ENCODE measurements at places on chromosomes 1 and 21. TPM values are rescaled to one million over a fixed set of nuclear protein-coding genes. Genes with fewer than 3 reads are reported as not detected.

Gene SLC2A5
- polyA plus RNA-seq = 0.18 TPM

Gene FOXD2
- polyA plus RNA-seq = 0.17 TPM

Gene VAMP3
- polyA plus RNA-seq = 17.4 TPM

Gene SPOCD1
- polyA plus RNA-seq = not detected

Gene FNBP1L
- polyA plus RNA-seq = 7.1 TPM

Gene HRNR
- not detected for polyA plus RNA-seq

Gene CBR3
- polyA plus RNA-seq = 0.70 TPM

Gene WNT9A
- not detected for polyA plus RNA-seq

GRCh38 chr21:37193676-37194075 lies 73.5 kb downstream of the VPS26C start:
- H3K27me3 ChIP-seq = no peaks in the 10 kb centered on the region
- DNase-seq = no peak
- no peaks in the 10 kb centered on the region for H3K4me1 ChIP-seq

DNA sequence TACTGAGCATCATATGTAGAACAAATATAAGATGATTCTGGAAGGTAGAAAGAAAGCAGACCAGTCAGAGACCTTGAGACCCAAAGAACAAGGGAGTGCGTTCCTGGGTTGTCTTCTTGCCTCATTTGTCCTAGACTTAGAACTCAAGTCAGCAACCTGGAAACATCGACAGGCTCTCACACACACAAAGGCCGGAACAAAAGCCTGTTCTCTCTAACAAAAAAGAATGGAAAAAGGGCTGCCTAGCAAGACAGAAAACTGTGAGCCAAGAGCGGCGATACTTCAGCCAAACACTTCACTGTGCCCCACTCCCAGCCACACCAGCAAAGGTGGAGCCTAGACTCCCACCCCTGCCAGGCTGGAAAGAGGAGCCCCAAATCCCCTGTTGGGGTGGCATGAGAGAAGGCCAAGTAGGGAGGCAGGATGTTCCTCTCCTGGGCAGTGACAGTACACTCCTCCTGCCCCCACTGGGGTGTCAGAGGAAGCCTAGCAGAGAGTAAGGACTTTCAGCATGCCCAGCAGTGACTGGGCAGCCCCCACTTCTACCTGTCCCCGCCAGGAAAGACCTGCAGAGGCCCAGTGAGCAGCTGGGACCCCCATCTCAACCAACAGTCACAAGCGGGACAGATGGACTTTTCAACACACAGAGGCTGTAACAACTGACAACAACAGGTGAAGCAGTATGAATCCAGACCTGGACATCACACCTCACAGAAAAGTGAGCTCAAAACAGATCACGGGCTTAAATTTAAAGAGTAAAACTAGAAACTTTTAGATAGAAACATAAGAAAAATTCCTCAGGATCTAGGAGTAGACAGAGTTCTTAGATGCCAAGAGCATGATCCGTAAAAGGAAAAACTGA lies 33.0 kb downstream of the MRAP start:
- no peaks in the 10 kb centered on the region for H3K27me3 ChIP-seq
- H3K36me3 ChIP-seq = peaks cover 39% of the 10 kb centered on the region
- H3K4me3 ChIP-seq = no peak overlapping the region
- no peak for DNase-seq
- H3K27ac ChIP-seq = no peak overlapping the region
- no peaks in the 10 kb centered on the region for H3K4me1 ChIP-seq

- H3K4me3 ChIP-seq = no peak overlapping the region
- DNase-seq = no peak
- H3K27ac ChIP-seq = no peak overlapping the region
- H3K4me1 ChIP-seq = no peaks in the 10 kb centered on the region
- no peaks in the 10 kb centered on the region for H3K36me3 ChIP-seq
Measured at GRCh38 chr1:116425987-116426386, 52.9 kb downstream of the ATP1A1 start.

- no peak overlapping the region for H3K27ac ChIP-seq
- H3K36me3 ChIP-seq = no peaks in the 10 kb centered on the region
Measured at GRCh38 chr1:152747831-152748230, 10.0 kb upstream of the KPRP start.

DNA sequence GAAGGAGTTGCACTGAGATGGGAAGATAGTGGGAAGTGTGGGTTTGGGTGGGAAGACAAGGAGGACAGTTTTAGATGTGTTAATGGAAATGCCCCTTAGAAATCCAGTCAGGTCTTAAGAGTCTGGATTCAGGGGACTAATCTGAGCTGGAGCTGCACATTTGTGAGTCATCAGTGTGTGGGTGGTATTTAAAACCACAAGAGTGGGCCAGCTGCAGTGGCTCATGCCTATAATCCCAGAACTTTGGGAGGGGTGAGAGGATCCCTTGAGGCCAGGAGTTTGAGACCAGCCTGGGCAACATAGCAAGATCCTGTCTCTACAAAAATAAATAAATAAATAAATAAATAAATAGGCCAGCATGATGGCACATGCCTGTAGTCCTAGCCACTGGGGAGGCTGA lies 40.9 kb upstream of the SLC6A9 start:
- no peak overlapping the region for H3K27ac ChIP-seq
- H3K4me1 ChIP-seq = peaks cover 19% of the 10 kb centered on the region
- no peaks in the 10 kb centered on the region for H3K27me3 ChIP-seq
- no peak overlapping the region for H3K4me3 ChIP-seq
- DNase-seq = no peak

- H3K27me3 ChIP-seq = no peaks in the 10 kb centered on the region
- H3K4me3 ChIP-seq = no peak overlapping the region
- H3K4me1 ChIP-seq = peaks cover 14% of the 10 kb centered on the region
- H3K36me3 ChIP-seq = no peaks in the 10 kb centered on the region
- no peak for DNase-seq
- no peak overlapping the region for H3K27ac ChIP-seq
Measured at GRCh38 chr1:93842750-93843500, 36.1 kb downstream of the DNTTIP2 start.

GRCh38 chr1:230248889-230249270 lies 177.3 kb downstream of the PGBD5 start:
- no peak overlapping the region for H3K4me3 ChIP-seq
- no peak overlapping the region for H3K27ac ChIP-seq
- peaks cover 4% of the 10 kb centered on the region for H3K4me1 ChIP-seq
- H3K27me3 ChIP-seq = no peaks in the 10 kb centered on the region

DNA sequence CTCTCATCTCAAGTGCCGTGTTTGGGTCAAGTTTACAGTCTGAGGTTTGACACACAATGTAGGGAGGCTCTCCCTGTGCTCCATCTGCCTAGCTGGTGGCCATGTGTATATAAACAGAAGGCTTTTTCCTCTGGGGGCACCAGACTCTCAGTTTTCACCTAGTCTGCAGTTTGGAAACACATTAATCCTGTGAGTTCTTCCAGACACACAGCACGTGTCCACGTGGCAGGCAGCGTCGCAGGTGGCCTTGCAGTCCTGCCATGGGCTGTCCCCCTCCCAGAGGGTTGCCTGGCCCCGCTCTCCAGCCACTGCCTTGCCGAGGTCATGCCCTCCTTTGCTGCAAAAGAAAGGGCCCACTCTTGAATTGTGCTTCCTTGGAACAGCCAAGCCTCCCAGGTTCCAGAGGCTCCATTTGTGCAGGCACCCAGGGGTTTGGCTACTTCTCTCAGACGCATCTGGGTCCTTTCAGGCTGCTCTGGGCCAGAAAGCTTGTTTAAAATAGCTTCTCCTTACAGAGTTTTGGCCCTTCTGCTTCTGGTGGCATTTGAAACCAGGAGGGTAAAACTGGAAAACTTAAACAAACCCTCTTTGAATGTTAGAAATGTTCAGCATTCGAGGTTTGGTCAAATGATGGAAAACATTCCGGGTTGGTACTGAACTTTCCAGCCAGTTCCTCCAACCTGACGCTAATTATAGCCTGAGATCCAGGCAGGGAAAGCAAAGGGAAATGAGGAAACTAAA lies 4.4 kb upstream of the RUNX1 start:
- no peak overlapping the region for H3K4me3 ChIP-seq
- no peak for DNase-seq
- no peaks in the 10 kb centered on the region for H3K4me1 ChIP-seq
- no peaks in the 10 kb centered on the region for H3K27me3 ChIP-seq
- no peak overlapping the region for H3K27ac ChIP-seq

- DNase-seq = no peak
- peaks cover 7% of the 10 kb centered on the region for H3K4me1 ChIP-seq
- H3K4me3 ChIP-seq = no peak overlapping the region
- no peak overlapping the region for H3K27ac ChIP-seq
- no peaks in the 10 kb centered on the region for H3K36me3 ChIP-seq
Measured at GRCh38 chr1:56468518-56468917, 110.8 kb downstream of the PLPP3 start.

GRCh38 chr1:57341721-57342120 lies 82.1 kb downstream of the DAB1 start:
- peaks cover 7% of the 10 kb centered on the region for H3K4me1 ChIP-seq
- no peak for DNase-seq
- H3K4me3 ChIP-seq = no peak overlapping the region
- no peaks in the 10 kb centered on the region for H3K36me3 ChIP-seq

DNA sequence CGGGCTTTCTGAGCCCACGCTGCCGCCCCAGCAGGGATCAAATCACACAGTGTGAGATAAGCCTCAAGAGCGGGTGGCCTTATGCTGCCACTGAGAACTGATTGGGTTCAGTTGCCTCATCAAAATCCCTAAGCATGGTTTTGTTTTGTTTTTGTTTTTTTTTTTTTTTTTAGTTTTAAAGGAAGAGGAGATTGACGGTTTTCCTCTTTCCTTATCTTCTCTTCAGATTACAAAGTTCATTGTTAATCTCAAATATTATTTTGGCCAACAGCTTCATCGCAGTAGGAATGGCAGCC lies 651 bp downstream of the COA6 start:
- peak overlapping the region; percentile 99 for H3K27ac ChIP-seq
- peak overlapping the region; percentile 97 for H3K4me3 ChIP-seq
- no peak for DNase-seq
- peaks cover 4% of the 10 kb centered on the region for H3K36me3 ChIP-seq
- H3K4me1 ChIP-seq = peaks cover 17% of the 10 kb centered on the region
- H3K27me3 ChIP-seq = no peaks in the 10 kb centered on the region

DNA sequence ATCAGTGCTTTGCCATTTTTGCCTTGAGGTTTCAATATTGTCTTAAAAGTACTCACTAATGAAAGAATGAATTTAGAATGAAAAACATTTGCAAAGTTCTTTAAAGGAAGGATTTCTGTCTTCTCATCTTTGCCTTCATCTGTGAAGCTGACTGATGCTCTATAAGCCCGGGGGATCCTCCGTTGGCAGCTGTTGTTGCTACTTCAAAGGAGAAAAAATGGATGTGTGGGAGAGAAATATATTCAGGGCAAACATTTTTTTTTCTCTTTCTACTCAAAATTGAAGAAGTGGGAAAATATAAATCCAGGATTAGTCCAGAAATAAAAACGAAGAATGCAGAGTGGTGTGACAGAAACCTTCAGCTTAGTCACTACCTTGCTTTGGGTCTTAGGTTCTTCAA lies 142.5 kb downstream of the OLFM3 start:
- no peak overlapping the region for H3K27ac ChIP-seq
- DNase-seq = no peak
- H3K27me3 ChIP-seq = no peaks in the 10 kb centered on the region
- no peak overlapping the region for H3K4me3 ChIP-seq

DNA sequence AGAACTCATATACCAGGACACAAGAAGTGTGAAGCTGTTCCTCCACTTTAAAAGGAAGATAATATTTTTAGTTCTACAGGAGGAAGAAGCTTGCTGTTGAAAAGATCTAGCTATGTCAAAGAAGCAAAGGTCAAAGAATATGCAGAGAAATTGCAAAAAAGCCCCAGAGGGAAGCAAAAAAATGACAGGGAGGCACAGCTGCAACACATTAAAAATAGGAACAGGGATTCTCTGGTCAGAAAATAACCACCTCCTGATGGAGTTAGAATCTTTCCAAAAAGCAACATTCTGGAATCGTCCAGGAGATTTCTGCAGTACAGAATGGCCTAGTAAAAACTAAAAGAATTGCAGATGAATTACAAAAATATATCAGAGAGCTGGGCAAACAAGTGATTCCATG lies 238.9 kb upstream of the PRMT6 start:
- no peak overlapping the region for H3K27ac ChIP-seq
- H3K36me3 ChIP-seq = no peaks in the 10 kb centered on the region
- H3K4me1 ChIP-seq = no peaks in the 10 kb centered on the region
- no peaks in the 10 kb centered on the region for H3K27me3 ChIP-seq
- no peak overlapping the region for H3K4me3 ChIP-seq

GRCh38 chr1:100142343-100142742 lies 9.4 kb downstream of the TRMT13 start:
- H3K36me3 ChIP-seq = peaks cover 84% of the 10 kb centered on the region
- H3K4me1 ChIP-seq = no peaks in the 10 kb centered on the region
- DNase-seq = no peak

DNA sequence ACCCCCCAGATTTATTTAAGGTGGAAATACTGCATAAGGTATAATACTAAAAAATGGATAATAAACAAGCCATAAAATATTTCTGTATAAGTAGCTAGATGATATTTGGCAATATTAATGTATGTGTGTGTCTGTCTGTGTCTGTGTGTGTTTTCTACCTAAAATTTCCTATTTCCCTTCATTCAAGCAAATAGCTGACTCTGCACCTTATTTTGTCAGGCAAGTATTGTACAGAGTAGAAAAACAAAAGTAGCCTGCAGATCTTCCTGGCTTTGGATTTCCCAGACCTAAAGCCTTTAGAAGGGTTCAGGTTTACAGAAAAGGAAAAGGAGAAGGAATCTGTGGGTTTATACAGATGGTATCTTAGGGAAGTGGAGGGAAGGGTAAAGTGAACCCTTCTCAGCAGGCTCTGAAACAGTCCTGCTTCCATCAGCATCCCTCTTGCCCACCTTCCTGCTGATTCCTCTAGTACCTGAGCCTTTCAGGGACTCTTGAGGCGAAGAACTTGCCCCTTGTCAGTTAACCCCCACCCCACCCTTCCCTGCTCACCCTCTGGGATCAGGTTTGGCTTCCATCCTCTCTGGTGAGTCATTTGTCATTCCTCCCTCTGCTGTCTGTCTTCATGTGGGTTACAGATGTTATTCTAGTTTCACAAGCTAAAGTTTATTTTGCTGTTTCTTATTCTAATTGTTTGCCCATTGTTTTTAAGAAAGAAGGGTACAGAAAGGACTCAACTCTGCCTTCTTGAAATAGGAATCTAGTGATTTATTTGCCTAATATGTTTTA lies 21.7 kb upstream of the RGS16 start:
- no peaks in the 10 kb centered on the region for H3K27me3 ChIP-seq
- H3K27ac ChIP-seq = no peak overlapping the region
- no peak for DNase-seq
